Lung microvascular endothelial cell (primary cell): ENCODE measurements at places on chromosomes 4 and X.
A peak's percentile ranks its signal among the peaks of the same experiment; 100 is the strongest.

DNA sequence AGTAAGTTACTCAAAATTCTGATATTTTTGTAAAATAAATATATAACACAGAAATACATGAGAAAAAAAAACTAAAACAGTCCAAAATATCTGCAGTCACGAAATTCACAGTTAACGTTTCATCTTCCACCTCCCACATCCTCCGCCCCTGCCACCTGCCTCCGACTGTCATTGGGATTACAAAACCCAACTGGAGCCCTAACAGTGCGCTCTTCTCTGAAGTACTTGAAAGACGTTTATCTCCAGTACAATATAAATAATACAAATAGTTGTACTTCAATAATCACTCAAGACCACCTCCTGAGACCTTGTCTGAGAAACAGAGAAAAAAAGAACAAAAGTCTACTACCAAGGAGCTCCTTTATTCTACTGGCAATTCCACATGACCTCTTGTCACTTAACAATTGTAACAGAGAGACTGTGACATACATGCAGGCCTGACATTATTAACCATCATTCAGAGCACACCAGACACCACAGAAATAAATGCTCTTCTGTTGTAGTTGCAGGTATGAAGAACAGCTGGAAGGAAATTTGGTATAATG, 280.6 kb downstream of the PPP3CA start:
- DNase-seq: no peak

DNA sequence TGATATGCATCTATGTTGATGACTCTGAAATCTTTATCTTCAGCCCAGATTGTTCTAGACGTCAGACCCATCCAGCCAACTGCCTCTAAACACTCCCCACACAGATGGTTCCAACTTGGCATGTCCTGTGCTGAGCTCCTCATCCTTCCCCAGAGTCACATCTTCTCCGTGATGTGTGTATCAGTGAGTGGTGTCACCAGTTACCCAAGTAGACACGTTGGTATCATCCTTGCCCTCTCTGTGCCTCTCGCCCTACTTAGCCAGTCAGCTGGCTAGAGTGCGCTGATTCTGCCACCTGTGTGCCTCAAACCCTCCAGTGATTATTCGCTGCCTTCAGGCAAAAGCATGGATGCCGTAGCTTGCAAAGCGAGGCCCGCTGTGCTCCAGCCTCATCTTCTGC, 18.6 kb downstream of the PRIMPOL start:
- DNase-seq: no peak

GRCh38 chr4:121198251-121198650, 34.1 kb upstream of the TNIP3 start:
- DNase-seq: no peak

- no peak for DNase-seq
Observed at GRCh38 chr4:175309041-175309440, 390.9 kb downstream of the ADAM29 start.

- DNase-seq: no peak
Observed at GRCh38 chrX:151938172-151938571, 25.5 kb downstream of the MAGEA4 start.

- DNase-seq: no peak
Observed at GRCh38 chrX:70054391-70054790, 4.7 kb upstream of the AWAT2 start.

GRCh38 chr4:18535948-18536347, 514.4 kb upstream of the LCORL start:
- no peak for DNase-seq

DNA sequence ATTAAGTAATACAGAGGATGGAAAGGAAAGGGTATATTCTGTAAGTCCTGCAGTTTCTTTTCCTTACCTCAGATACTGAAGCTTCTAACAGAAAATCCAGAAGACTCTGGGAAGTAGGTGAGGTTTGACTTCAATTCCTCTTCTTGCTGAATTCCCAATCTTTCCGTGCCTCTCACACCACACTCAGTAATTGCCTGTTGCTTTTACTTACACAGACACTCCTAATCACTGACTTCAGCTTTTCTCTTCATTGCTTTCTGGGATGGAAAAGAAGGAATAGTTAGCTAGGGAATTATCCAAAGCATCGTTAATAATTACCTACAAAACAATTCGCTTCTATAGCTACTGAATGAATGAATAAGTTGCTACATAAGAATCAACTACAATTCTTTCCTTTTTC, 163.6 kb downstream of the FBXO8 start:
- no peak for DNase-seq

DNA sequence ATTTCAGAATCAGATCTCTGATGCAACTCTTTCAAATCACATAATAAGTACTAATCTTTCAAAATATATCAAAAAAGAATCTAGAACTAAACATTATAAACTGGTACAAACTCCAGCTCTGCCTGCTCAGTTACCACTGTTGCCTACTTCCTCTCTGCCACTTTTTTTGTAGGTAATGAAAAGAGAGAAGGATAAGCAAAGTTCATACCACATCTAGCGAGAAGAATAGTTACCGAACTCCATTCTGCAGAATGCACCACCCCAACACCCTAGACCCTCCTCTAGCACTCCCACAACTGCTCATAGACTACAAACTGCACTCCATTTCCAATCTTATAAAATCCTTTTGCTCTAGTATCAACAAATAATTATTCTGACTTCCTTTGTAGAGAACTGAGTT, 19.7 kb upstream of the LRBA start:
- DNase-seq: no peak

DNA sequence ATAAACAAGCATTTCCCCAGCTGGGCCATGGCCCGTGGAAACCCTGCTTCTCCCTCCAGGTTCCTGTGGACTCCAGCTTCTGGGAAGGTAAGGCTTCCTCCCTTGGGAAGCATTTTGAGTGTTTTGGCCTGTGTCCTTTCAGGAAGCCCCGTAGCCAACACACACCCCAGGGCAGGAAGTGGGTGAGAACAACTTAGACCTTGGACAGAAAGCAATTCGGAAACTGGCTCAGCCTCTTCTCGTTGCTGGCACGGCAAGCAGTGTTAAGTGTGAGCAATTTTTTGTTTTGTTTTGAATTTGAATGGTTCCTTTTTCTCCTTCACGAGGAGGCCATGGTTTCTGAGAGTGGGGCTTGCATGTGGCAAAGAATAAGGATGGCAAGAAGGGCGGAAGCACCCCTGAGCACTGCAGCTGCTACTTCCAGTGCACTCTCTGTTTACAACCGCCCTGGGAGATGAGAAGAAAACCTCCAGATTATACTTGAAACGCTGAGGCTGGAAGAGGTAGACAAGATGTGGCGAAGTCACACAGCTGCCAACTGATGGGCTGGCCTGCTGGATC, 14.1 kb upstream of the CYTL1 start:
- peak; percentile 89 for DNase-seq
